MM.1S (cell line): ENCODE measurements at places on chromosomes 1 and 21.

GRCh38 chr1:43506233-43506632, 24.4 kb upstream of the PTPRF start:
- peaks cover 14% of the 10 kb centered on the region for H3K4me1 ChIP-seq
- H3K27ac ChIP-seq: no peak overlapping the region
- no peak for DNase-seq
- H3K36me3 ChIP-seq: no peaks in the 10 kb centered on the region
- no peak overlapping the region for H3K4me3 ChIP-seq
- H3K27me3 ChIP-seq: no peaks in the 10 kb centered on the region

DNA sequence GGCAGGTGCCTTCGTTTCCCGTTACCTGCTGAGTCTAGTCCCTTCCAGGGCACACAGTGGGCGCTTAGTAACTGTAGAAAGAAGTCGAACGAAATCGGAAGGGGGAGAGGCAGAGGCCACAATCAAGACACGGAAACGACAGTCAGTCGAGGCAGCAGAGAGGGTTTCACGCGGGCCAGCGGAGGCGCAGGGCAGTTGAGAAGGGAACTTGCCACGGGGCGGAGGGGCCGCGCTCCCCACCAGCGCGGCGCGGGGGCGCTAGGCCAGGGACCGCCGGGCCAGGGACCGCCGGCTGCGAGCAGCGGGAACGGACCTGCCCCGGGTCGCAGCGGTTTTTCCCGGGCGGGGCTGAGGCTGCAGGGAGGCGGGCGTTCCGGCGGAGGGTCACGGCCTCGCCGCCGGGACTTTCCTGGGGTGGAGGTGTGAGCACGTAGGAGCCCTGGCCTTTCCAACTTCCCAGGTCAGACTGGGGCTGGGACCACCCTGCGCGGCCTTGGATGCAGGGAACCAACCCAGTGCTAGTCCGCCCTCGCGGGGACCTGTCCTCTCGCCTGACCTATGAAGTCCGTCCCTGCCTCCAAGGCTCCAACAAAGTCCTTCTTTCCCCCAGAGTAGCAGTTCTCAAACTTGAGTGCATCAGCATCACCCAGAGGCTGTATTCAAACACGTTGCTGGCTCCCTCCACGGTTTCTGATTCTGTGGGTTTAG, 150.1 kb upstream of the FGGY start:
- H3K4me3 ChIP-seq: peak overlapping the region; percentile 61
- DNase-seq: peak; percentile 29
- peaks cover 14% of the 10 kb centered on the region for H3K4me1 ChIP-seq
- no peak overlapping the region for H3K27ac ChIP-seq

DNA sequence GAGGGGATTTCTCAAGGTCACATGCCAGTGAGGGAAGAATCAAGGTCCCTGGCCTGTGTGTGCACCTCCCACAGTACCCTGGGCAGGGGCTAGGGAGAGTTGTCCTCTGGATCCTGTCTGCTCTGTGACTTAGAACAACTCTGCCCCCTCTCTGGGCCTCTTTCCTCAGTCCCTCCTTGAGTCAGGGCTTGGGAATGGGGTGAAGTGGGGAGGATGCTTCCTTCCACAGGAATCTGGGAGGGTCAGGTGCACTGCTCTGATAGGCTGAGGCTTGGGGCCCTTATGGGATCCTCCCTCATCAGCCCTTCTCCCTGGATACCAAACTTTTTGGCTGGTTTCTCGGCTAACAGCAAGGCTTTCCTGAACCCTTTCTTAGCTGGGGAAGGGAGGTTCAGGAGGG, 2.5 kb downstream of the TRNP1 start:
- no peak for DNase-seq
- no peak overlapping the region for H3K27ac ChIP-seq
- H3K36me3 ChIP-seq: no peaks in the 10 kb centered on the region
- H3K4me1 ChIP-seq: peaks cover 5% of the 10 kb centered on the region
- H3K27me3 ChIP-seq: peaks cover 56% of the 10 kb centered on the region

- no peaks in the 10 kb centered on the region for H3K36me3 ChIP-seq
- H3K27me3 ChIP-seq: no peaks in the 10 kb centered on the region
- no peaks in the 10 kb centered on the region for H3K4me1 ChIP-seq
- H3K4me3 ChIP-seq: no peak overlapping the region
- H3K27ac ChIP-seq: no peak overlapping the region
These were observed 9.8 kb downstream of the GREM2 start for GRCh38 chr1:240602189-240602588.

GRCh38 chr1:28441674-28442073, 64.2 kb upstream of the RCC1 start:
- H3K27ac ChIP-seq: no peak overlapping the region
- no peaks in the 10 kb centered on the region for H3K27me3 ChIP-seq
- no peak overlapping the region for H3K4me3 ChIP-seq
- H3K36me3 ChIP-seq: no peaks in the 10 kb centered on the region
- DNase-seq: no peak
- H3K4me1 ChIP-seq: peaks cover 12% of the 10 kb centered on the region

GRCh38 chr21:31064803-31065202, 26.5 kb upstream of the KRTAP19-8 start:
- H3K36me3 ChIP-seq: no peaks in the 10 kb centered on the region
- H3K27me3 ChIP-seq: no peaks in the 10 kb centered on the region
- peaks cover 9% of the 10 kb centered on the region for H3K4me1 ChIP-seq
- no peak overlapping the region for H3K4me3 ChIP-seq
- DNase-seq: peak; percentile 10
- no peak overlapping the region for H3K27ac ChIP-seq

GRCh38 chr1:42424201-42424600, 31.6 kb downstream of the ZMYND12 start:
- no peak for DNase-seq
- no peaks in the 10 kb centered on the region for H3K4me1 ChIP-seq
- no peak overlapping the region for H3K27ac ChIP-seq
- no peaks in the 10 kb centered on the region for H3K36me3 ChIP-seq

DNA sequence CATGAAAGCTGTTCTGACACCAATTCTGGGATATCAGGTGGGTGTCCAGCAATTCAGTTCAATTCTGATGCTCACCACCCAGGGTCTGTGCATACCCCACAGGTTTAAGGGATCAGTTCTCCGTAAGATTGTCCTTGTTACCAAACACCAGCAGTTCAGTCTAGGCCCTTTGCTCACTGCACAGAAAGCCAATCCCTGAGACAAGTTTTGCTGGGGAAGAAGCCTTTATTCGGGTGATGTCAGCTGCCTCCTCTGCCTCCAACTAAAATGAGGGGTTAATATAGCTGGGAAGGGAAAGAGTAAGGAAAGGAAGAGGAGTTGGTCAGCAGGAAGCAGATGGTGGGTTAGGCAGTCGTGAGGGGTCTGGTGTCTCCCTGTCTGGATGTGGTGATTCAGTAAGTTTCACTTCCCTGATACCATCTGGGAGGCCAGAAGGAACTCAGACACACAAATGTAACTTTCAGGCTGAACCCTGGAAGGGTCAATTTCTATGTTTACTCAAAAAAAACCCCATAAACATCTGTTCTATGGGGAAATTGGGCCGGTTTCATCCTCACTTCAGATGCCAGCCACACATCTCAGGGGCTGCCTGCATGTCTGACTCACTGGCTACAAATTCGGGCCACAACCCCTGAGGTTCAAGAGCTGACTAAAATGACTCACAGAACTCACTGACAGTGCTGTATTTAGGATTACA, 83.3 kb upstream of the PGBD5 start:
- H3K4me1 ChIP-seq: peaks cover 15% of the 10 kb centered on the region
- peak overlapping the region; percentile 56; the same call in 1 of the 2 replicates for H3K27ac ChIP-seq
- H3K27me3 ChIP-seq: no peaks in the 10 kb centered on the region
- H3K36me3 ChIP-seq: no peaks in the 10 kb centered on the region

DNA sequence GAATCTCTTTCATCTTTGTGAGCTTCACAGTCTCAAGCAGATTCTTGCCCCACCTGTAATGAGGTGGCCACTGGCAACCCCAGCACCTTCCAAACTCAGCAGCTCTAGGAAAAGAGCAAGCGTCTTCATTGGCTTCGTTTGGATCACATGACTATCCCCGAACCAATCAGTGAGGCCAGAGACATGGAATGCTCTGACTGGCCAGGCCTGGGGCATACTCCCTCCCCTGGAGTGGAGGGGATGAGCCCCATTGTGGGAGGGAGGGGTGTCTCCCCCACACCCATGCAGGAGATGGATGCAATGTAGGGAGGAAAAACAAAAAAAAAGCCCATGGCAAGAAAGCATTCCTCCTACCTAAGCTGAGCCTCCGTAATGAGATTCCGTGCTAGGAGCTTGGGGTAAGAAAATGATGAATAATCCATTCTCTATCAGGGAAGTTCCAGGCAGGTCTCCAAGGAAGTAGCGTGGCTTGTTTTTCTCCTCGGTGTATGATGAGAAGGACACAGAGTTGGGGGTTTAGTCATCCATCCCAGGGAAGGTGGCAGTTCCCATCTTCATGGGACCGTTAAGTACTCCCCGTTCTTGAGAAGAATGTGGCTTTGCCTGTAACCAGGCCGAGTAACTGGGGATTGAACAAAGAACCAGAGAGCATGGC, 32.7 kb downstream of the FHAD1 start:
- no peak overlapping the region for H3K27ac ChIP-seq
- no peaks in the 10 kb centered on the region for H3K27me3 ChIP-seq
- no peak for DNase-seq
- no peaks in the 10 kb centered on the region for H3K36me3 ChIP-seq
- H3K4me3 ChIP-seq: no peak overlapping the region
- peaks cover 4% of the 10 kb centered on the region; the same call in 1 of the 2 replicates for H3K4me1 ChIP-seq

GRCh38 chr21:45584786-45585185, 42.5 kb upstream of the SLC19A1 start:
- H3K27me3 ChIP-seq: peaks cover 98% of the 10 kb centered on the region
- DNase-seq: no peak
- no peak overlapping the region for H3K4me3 ChIP-seq
- H3K4me1 ChIP-seq: no peaks in the 10 kb centered on the region
- no peaks in the 10 kb centered on the region for H3K36me3 ChIP-seq

GRCh38 chr1:87980494-87980893, 651.8 kb downstream of the LMO4 start:
- H3K4me3 ChIP-seq: no peak overlapping the region
- no peak overlapping the region for H3K27ac ChIP-seq
- DNase-seq: no peak
- no peaks in the 10 kb centered on the region for H3K36me3 ChIP-seq

GRCh38 chr1:203795441-203796235, at the start of the genes ZBED6 and ZC3H11A:
Gene ZBED6 (plus strand): TSS chr1:203795623. CDS start chr1:203797523, 1,900 bp downstream.
Gene ZC3H11A (plus strand): TSS chr1:203795623. CDS start chr1:203817071, 21,448 bp downstream.
- peaks cover 36% of the 10 kb centered on the region for H3K4me1 ChIP-seq
- peak within 1 kb of the TSS; percentile 66 for H3K4me3 ChIP-seq
- H3K27me3 ChIP-seq: no peaks in the 10 kb centered on the region

DNA sequence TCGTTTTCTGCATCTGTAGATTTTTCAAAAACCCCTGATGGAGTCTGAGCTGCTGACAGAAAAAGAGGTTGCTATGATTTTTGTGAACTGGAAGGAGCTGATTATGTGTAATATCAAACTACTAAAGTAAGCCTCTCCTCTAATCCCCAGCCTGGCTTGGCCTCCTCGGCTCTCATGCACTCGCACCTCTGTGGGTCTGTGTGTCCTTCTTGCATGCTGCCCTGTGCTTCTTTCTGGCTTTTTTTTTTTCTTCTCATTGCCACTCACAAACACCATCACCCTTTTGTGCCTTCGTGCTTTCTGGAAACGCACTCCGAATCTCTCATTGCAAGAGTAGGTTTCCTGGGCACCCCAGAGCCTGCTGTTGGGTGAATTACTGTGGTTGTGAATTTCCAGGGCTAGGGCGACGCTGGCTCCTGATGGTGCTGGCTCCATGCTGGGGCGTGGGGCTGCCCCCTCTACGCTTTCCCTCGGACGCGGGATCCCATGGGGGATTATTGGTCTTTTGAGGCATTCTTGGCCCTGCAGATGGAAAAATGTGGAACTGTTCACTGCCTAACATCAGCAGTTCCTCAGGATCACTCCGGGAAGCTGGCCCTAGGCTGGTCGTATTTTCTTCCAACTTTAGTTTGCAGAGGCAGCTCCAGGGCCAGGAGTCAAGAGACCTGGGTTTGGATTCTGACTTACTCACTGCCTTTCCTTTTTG, 56.8 kb downstream of the ATP5PO start:
- H3K36me3 ChIP-seq: no peaks in the 10 kb centered on the region
- no peaks in the 10 kb centered on the region for H3K4me1 ChIP-seq
- no peaks in the 10 kb centered on the region for H3K27me3 ChIP-seq
- no peak overlapping the region for H3K4me3 ChIP-seq

DNA sequence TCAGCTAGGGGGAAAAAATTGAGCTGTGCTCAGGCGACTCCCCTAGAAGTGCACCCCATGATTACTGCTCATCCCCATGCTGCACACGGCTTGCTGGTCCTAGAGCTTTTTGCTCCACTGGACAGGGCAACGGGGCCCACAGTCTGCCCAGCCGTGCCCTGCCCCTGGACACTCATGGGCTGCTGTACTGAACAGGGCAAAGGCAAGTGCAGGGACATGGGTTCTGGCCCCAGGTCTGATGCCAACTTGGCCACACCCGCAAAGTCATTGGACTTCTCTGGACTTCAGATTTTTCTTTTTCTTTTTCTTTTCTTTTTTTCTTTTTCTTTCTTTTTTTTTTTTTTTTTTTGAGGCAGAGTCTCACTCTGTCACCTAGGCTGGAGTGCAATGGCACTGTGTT, 42.9 kb upstream of the TARBP1 start:
- H3K36me3 ChIP-seq: no peaks in the 10 kb centered on the region
- no peak for DNase-seq
- H3K4me1 ChIP-seq: peaks cover 27% of the 10 kb centered on the region
- no peaks in the 10 kb centered on the region for H3K27me3 ChIP-seq
- no peak overlapping the region for H3K4me3 ChIP-seq

- H3K4me1 ChIP-seq: peaks cover 27% of the 10 kb centered on the region
- peak overlapping the region; percentile 68 for H3K27ac ChIP-seq
- DNase-seq: peak; percentile 84
These were observed 271.5 kb upstream of the TMEM51 start for GRCh38 chr1:14881775-14882672.

- H3K4me1 ChIP-seq: no peaks in the 10 kb centered on the region
- DNase-seq: no peak
- no peaks in the 10 kb centered on the region for H3K36me3 ChIP-seq
- no peak overlapping the region for H3K4me3 ChIP-seq
- no peak overlapping the region for H3K27ac ChIP-seq
These were observed 72.7 kb downstream of the WDR4 start for GRCh38 chr21:42806509-42807140.

- H3K4me3 ChIP-seq: no peak overlapping the region
- peaks cover 90% of the 10 kb centered on the region for H3K27me3 ChIP-seq
- H3K27ac ChIP-seq: no peak overlapping the region
- no peaks in the 10 kb centered on the region for H3K36me3 ChIP-seq
- no peak for DNase-seq
These were observed 41.5 kb downstream of the TAS1R2 start for GRCh38 chr1:18817795-18818435.

- peak overlapping the region; percentile 45; the same call in 1 of the 2 replicates for H3K27ac ChIP-seq
- H3K4me1 ChIP-seq: peaks cover 31% of the 10 kb centered on the region
- no peak for DNase-seq
- no peak overlapping the region for H3K4me3 ChIP-seq
- H3K36me3 ChIP-seq: peaks cover 3% of the 10 kb centered on the region; the same call in 1 of the 2 replicates
These were observed 22.7 kb downstream of the C21orf91 start for GRCh38 chr21:17796503-17796902.
